ENCODE measurements at places on chromosomes 2 and 18. TPM values are rescaled to one million over a fixed set of nuclear protein-coding genes. Genes with fewer than 3 reads are reported as not detected.
A peak's percentile ranks its signal among the peaks of the same experiment; 100 is the strongest.

- no peak for DNase-seq
- no peaks in the 10 kb centered on the region for H3K27me3 ChIP-seq
- H3K36me3 ChIP-seq: peaks cover 9% of the 10 kb centered on the region
Observed at GRCh38 chr18:9526458-9526857, 51.1 kb downstream of the RALBP1 start.

DNA sequence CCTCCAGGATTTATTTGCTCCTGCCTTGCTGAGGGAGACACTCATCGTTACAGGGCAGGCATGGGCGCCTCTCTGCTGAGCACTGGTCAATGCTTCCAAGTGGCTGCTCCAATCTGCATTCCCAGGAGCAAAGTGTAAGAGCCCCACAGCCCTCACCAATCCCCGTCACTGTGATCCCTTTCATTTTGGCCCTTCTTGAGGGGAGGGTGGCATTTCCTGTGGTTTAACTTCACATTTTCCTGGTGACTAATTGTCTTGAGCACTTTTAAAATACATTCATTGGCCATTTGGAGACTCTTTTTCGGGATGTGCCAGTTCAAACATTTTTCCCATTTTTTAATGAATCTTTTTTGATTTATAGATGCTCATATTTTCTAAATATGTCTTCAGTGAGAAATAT is 33.0 kb downstream of the TPO start:
- H3K36me3 ChIP-seq: no peaks in the 10 kb centered on the region
- H3K27ac ChIP-seq: no peak overlapping the region
- no peaks in the 10 kb centered on the region for H3K4me1 ChIP-seq

DNA sequence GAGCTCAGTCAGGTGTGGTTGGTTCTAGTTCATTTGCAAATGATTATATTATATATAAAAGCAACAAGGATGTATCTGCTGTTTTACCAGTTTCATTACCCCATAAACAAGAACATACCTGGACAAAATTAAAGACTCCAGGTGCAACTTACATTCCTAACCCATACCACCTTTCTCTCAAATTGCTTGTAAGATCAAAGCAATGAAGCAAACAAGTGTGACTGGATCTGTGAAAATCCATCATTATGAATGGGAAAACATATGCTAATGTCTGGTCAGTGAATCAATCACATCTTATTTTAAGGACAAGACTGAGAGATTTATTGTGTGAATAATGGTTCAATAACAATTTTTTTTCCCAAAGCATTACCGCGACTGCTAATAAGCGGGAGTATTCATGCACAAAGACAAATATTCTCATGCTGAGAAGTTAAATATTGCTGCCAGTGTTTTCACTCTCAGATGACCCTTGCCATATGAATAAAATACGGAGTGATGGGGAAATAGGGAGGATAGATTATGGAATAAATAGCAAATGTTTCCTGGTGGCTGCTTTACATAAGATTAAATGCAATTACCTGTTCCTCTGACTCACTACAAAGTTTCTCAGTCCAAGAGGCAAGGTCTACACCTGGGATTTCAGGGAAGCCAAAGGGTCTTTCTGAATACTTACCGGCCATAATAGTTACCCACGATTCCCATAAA is 59.3 kb downstream of the WDR75 start:
- no peak for DNase-seq
- no peaks in the 10 kb centered on the region for H3K36me3 ChIP-seq
- H3K27ac ChIP-seq: no peak overlapping the region
- no peaks in the 10 kb centered on the region for H3K27me3 ChIP-seq
- H3K4me3 ChIP-seq: no peak overlapping the region

DNA sequence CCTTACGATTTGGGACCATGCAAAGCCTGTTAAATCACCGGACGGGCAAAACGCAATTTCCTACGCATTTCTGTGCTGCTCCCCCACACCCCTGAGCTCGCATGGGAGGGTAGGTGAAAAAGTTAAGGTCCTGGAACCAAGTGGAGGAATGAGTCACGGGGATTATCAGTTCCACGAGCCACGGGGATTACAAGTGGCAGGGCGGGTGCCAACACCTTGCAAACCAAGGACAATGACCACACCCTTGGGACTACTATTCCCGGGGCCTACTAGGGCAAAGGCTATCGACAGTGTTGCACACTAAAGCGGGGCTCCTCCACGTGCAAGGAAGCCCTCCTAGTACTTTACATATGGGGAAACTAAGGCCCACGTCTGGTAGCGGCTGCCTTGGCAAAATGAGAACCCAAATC is 447 bp downstream of the RETSAT start:
- H3K4me3 ChIP-seq: peak overlapping the region; percentile 62
- H3K27me3 ChIP-seq: no peaks in the 10 kb centered on the region
- peak; percentile 79 for DNase-seq
- peaks cover 11% of the 10 kb centered on the region for H3K36me3 ChIP-seq
- peaks cover 24% of the 10 kb centered on the region for H3K4me1 ChIP-seq

DNA sequence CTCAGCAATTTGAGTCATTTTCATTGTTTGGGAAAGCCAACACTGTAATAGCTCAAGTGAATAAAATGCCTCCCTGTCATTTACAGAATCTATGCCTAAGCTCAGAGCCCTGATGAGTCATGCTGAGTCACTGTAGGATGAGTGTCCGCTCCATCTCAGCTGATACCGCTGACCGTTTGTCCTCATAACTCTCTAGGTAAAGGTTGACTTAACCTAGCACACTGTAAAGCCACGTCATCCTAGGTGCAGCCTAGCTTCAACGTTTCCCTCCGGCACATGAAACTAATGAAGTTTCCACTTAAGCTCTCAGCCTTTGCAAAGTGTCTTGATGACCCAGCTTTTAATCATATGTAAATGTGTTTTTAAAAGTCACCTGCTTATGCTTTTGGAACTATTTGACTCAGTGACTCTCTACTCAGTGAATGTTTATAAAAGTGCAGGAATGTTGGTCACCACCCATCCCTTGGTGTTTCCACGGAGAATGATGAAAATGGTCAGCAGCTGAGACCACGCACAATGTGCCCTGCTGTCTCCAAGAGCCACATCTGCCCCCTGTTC is 154.0 kb downstream of the PMAIP1 start:
- H3K27me3 ChIP-seq: no peaks in the 10 kb centered on the region
- H3K4me3 ChIP-seq: no peak overlapping the region
- no peak for DNase-seq

DNA sequence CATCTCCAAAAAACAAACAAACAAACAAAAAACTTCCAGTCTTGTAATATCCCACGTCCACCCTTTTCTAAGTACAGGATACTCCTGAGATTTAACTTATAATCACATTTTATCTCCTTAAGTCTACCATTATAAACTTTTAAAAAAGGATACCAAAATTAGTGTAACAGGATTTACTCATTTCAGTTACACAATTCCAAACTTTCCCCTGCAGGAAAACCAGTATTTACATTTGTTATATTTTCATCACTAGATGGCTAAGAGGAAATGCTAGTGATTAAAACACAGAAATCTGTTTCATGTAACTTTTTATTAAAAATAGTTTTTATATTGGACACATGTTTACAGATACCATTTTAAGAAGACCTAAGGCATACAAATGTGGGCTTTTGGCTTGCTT is 27.5 kb downstream of the CFAP36 start:
- DNase-seq: no peak
- H3K27me3 ChIP-seq: no peaks in the 10 kb centered on the region
- peaks cover 8% of the 10 kb centered on the region for H3K4me1 ChIP-seq
- H3K36me3 ChIP-seq: peaks cover 8% of the 10 kb centered on the region
- H3K4me3 ChIP-seq: no peak overlapping the region

DNA sequence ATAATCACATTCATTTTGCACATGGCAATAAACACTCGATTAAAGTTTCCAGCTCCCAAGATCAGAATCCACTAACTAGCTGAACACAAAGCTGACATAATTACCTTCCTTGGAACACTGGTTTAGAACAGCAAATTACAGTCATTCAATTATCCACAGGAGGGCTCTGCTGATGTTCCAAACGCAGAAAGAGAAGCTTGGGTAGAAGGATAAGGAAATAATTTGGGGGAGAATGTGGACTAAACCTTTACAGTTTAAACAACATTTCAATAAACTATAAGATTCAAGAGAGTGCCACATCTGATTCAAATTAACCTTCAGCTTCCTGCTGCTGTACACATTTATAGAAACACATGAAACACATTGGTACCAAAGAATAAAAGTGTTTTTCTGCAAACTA is 67.8 kb upstream of the ARL4C start:
- no peak overlapping the region for H3K4me3 ChIP-seq
- no peaks in the 10 kb centered on the region for H3K36me3 ChIP-seq
- no peaks in the 10 kb centered on the region for H3K4me1 ChIP-seq

- H3K27me3 ChIP-seq: no peaks in the 10 kb centered on the region
- no peaks in the 10 kb centered on the region for H3K36me3 ChIP-seq
- H3K27ac ChIP-seq: no peak overlapping the region
Observed at GRCh38 chr2:126534478-126534877, 121.5 kb upstream of the GYPC start.

DNA sequence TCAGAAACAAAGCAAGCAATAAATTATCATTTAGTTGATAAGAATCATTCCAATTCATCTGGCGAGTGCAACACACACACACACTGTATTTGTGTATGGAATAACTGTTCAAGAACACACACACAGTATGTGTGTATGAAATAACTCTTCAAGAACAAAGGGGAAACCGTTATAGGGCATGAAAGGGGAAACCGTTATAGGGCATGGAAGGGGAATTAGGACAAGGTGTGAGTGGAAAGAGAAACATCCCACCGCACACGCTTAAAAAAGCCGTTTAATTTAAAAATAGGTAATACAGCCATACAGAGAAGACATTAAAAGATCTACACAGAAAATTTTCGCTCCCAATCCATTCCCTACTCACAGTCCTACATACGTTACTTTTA is 607 bp upstream of the TSN start:
- peak overlapping the region; percentile 72 for H3K4me3 ChIP-seq
- peak overlapping the region; percentile 82 for H3K27ac ChIP-seq
- H3K36me3 ChIP-seq: no peaks in the 10 kb centered on the region
- no peak for DNase-seq

- H3K4me1 ChIP-seq: peaks cover 20% of the 10 kb centered on the region
- H3K27ac ChIP-seq: no peak overlapping the region
- no peaks in the 10 kb centered on the region for H3K36me3 ChIP-seq
- H3K4me3 ChIP-seq: no peak overlapping the region
- H3K27me3 ChIP-seq: no peaks in the 10 kb centered on the region
Observed at GRCh38 chr2:121489911-121490583, 40.6 kb upstream of the RNU4ATAC start.

- no peak overlapping the region for H3K4me3 ChIP-seq
- no peaks in the 10 kb centered on the region for H3K36me3 ChIP-seq
- peaks cover 4% of the 10 kb centered on the region for H3K4me1 ChIP-seq
- H3K27ac ChIP-seq: no peak overlapping the region
Observed at GRCh38 chr18:7267973-7268372, 37.1 kb downstream of the LRRC30 start.

GRCh38 chr2:236892721-236893120 is 193.0 kb upstream of the COPS8 start:
- H3K4me3 ChIP-seq: no peak overlapping the region
- peaks cover 14% of the 10 kb centered on the region for H3K4me1 ChIP-seq
- no peaks in the 10 kb centered on the region for H3K27me3 ChIP-seq
- H3K36me3 ChIP-seq: no peaks in the 10 kb centered on the region
- no peak for DNase-seq
- H3K27ac ChIP-seq: no peak overlapping the region

DNA sequence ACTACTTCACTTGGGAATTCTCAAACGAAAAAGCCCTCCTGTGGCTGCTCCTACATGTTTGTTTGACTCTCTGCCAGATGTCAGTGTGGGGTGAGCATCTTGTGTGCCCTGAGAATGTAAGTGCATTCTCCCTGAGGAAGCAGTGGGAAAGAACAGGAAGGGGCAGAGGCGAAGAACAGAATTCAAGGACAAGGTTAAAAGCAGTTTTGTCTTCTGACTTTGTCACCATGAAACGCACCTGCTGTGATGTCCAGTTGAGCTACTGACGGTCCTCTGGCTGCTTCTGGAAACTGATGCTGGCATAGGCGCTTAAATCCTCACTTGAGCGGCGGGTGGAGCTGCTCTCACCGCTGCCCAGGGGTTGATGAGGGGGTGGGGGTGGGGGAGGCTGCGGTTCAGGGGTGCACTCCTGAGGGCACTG is 4.9 kb downstream of the IRS1 start:
- DNase-seq: no peak
- H3K4me3 ChIP-seq: peak overlapping the region; percentile 70
- no peaks in the 10 kb centered on the region for H3K36me3 ChIP-seq
- H3K27me3 ChIP-seq: no peaks in the 10 kb centered on the region
- peaks cover 28% of the 10 kb centered on the region for H3K4me1 ChIP-seq

GRCh38 chr18:50992351-50992762 is 24.5 kb downstream of the ELAC1 start:
- H3K4me3 ChIP-seq: no peak overlapping the region
- H3K27me3 ChIP-seq: no peaks in the 10 kb centered on the region
- no peaks in the 10 kb centered on the region for H3K4me1 ChIP-seq
- H3K36me3 ChIP-seq: no peaks in the 10 kb centered on the region
- no peak overlapping the region for H3K27ac ChIP-seq

GRCh38 chr18:52894801-52895200 is 554.8 kb downstream of the DCC start:
- H3K27me3 ChIP-seq: no peaks in the 10 kb centered on the region
- H3K4me3 ChIP-seq: no peak overlapping the region
- H3K36me3 ChIP-seq: no peaks in the 10 kb centered on the region
- no peak for DNase-seq
- no peaks in the 10 kb centered on the region for H3K4me1 ChIP-seq

GRCh38 chr18:76709659-76710645 is 112.4 kb upstream of the ZNF236 start:
- peak; percentile 87 for DNase-seq
- H3K27ac ChIP-seq: no peak overlapping the region
- no peaks in the 10 kb centered on the region for H3K27me3 ChIP-seq
- no peaks in the 10 kb centered on the region for H3K36me3 ChIP-seq
- no peaks in the 10 kb centered on the region for H3K4me1 ChIP-seq

- DNase-seq: no peak
- H3K4me3 ChIP-seq: no peak overlapping the region
- H3K27ac ChIP-seq: no peak overlapping the region
- H3K27me3 ChIP-seq: no peaks in the 10 kb centered on the region
Observed at GRCh38 chr18:46567196-46567595, 89.8 kb downstream of the LOXHD1 start.

DNA sequence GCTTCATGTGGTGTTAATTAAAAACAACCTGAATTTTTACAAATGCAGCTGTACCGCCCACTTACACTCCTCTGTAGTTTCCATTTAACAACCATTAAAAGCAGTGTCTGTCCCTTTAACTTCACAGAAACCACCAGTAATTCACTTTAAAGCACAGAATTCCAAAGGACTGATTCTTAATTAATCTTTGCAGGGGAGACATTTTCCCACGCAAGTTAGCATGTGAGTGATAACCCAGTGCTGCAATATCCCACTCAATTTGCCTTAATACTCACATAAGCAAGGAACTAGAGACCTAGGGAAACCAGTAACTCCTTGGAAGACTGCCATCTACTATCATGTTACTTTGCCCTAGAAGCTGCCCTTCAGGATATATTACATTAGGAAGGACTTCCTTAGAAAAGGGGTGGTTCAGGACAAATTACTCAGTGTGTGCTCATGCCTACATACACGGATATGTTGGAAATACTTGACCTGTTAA is 102.3 kb downstream of the OSR1 start:
- H3K27ac ChIP-seq: no peak overlapping the region
- no peak overlapping the region for H3K4me3 ChIP-seq
- no peaks in the 10 kb centered on the region for H3K27me3 ChIP-seq
- no peaks in the 10 kb centered on the region for H3K36me3 ChIP-seq
- DNase-seq: no peak

Gene UGP2
- total RNA-seq: 132 TPM

Gene CYP27C1
- 0.27 TPM for total RNA-seq

Gene IL36B
- total RNA-seq: not detected

Gene KLHL29
- 18.8 TPM for total RNA-seq

Gene LYPD1
- 2.7 TPM for total RNA-seq

Gene WNT6
- 2.9 TPM for total RNA-seq

Gene LDLRAD4
- total RNA-seq: 18.9 TPM

Gene PXDN
- total RNA-seq: 126 TPM

Gene CPS1
- 2.9 TPM for total RNA-seq
